ENCODE measurements at places on chromosomes 2 and 18.

- no peak for DNase-seq
These were observed 47.5 kb upstream of the STAM2 start for GRCh38 chr2:152222975-152223637.

DNA sequence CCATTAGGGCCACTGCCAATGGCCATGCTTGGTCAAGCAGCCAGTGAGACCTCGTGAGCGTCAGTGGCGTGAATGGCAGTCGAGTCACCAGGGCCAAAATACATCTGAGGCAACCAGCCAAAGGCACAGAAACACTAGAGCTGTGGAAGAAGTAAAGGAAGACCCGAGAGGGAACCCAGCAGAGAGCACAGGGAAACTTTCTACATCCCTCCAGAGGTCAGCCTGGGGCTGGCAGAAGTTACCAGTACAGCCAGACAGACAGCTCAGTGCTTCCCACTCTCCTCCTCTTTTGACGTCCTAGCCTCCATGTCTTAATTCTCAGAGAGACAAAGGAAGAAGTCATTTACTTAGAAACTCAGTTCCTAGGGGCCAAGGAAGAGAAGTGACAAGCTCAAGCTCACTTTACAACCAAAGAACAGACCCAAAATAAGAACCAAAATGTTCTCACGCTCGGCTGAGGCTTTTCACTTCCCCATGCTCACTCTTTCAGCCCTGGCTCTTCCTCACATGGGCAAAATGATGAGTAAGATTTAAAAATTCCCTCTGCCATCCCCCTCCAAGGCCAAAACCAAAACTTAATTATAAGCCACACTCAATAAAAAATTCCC, 8.7 kb downstream of the CYRIA start:
- peak; percentile 31 for DNase-seq

GRCh38 chr2:108935271-108935741, 53.7 kb downstream of the EDAR start:
- DNase-seq, result no peak

DNA sequence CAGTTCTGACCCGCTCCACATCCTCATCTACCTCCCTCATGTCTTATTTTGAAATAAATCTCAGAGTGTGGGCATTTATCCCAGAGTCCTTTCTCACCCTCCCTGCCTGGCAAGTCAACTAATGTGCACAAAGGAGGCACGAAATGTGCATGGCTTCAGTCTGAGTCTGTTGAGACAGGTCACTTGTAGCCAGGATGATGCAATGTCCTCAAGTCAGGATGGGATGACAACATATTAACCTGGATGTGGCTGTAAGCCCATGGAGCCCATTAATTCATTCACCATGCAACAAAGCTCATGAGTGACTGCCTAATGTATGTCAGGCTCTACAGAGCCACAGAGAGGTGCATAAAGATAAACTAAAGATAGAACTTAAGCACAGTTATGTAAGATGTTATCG, 34.5 kb downstream of the KCNG3 start:
- DNase-seq, result no peak

GRCh38 chr2:44351676-44352075, 9.6 kb downstream of the PREPL start:
- no peak for DNase-seq

DNA sequence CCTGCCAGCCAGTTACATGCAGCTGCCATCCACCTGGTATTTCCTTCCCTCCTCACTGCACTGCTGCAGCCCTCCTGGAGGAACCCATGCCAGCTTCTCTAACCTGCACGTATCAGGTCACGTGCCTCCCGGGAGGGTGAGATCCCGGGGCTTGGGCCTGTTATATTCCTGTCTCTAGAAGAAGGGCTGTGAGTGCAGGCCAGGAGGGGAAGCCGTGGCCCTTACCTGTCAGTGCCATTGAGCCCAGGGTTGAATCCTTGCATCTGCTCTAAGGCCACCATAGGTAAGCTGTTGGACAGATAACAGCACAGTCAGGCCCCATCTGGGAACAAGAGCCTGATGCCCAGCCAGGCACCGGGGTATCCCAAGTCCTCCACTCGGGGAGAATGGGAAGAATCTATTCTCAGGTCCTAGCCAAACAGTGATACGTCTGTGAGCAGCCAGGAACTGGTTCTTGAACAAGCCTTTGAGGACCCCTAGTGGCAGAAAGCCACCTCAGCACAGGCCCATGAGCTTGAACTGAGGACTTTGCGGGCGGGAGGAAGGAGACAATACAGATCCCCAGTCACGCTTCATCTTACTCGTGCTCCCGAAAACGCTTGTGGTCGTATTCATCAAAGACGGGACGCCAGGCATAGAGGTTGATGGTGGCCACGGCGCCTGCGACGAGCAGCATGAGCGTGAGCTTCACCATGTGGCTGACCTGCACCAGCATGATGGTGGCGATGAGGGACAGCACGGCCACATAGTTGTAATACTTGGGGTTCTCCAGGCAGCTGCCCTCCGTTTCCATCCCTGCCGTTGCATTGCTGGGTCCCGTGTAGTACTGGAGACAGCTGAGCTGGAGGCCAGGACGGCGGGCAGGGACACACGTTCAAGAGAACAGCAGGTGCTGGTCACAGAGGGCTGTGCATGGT, 34.4 kb downstream of the CENPO start:
- peak; percentile 87 for DNase-seq

- DNase-seq, result no peak
These were observed 3.8 kb downstream of the SP3 start for GRCh38 chr2:173961346-173961705.

GRCh38 chr2:175829741-175830140, 172.3 kb downstream of the LNPK start:
- DNase-seq, result no peak

DNA sequence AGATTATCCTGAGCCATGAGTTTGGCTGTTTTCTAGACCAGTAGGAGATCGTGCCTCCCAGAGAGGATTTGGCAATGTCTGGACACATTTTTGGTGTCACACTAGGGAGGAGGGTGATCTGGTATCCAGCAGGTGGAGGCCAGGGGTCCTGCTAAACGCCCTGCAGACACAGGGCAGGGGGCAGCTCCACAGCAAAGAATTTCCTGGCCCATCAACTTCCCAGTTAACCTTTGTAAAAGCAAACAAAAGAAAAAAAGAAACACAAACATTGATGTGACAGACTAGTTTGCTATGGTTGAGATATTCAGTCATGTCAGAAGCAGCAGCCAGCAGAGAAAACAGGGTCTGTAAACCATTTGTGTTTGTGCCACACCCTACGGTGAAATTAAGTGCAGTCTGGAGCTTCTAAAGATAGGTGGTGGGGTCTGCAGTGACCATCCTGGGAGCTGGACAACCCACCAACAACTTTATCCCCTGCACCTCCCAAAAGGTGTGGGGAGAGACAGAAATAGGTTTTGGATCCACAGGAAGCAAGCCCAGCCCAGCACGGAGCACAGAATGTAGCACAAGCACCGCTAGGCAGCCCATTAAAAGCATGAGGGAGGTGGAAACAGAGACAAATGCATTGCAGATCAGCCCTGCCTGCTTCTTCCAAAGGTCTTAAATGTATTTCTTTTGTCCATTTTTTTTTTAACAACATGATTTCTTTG, 232.5 kb downstream of the MYT1L start:
- no peak for DNase-seq

DNA sequence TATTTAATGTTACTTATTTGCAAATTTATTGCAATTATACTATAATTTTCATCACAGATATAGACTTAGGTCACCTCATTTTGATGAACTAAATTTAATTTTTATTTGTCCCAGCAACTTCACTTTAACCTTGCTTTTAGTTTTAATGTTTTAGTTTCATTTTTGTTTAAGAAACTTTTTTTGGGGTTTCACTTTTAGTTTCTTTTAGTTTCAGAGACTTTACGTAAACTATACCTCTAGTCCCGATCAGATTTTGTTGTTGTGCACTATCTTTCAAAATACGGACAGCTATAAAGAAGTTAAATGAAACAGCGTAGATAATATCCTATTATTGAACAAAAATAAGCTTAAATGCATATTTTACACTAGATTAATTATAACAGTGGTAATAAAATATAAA, 460.5 kb downstream of the ERBB4 start:
- no peak for DNase-seq

DNA sequence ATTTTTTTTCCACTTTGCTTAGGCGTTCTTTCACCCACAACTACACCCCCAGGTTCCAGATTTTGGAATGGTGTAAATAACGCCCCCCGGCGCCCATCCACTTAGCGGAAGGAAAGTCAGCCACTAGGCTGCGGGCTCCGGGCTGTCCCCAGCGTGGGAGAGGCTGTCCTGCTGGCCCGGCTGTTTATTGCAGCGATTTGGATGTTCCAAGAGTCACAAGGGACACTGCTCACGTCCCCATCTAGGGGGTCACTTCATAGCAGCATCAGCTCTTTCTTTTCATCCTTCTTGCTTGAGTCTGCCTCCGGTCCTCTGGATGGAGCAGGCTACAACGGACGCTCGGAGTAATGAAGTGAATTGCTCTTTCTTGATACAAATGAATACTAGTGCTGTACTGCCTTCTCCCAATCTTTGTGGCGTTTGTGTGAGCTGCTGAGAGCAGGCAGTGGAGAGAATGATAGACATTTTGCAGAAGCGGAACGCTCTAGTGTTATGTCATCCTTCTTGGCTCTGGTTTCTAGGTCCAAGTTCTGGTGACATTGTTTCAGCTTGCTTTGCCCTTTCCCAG, 50.7 kb upstream of the PAIP2B start:
- peak; percentile 7 for DNase-seq

DNA sequence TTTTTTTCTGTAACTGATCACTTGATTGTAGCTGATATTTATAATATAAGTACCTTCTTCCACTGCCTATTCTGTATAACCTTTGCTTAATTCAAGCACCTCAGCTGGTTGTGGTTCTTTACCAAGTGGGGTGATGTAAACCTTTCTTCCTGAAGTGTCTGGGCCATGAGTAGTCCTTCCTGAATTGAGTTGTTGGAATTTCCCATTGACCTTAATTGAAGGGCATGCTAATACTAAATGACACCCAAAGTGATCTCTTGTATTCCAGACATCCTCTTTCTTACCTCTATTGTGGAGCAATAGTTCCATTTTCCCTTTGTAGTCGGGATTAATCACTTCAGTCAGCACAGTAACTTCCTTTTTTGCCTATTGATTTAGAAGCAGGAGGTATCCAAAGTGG, 1496.8 kb upstream of the CELF4 start:
- DNase-seq, result no peak

- no peak for DNase-seq
These were observed 246.8 kb downstream of the RAD51AP2 start for GRCh38 chr2:17271416-17271815.

DNA sequence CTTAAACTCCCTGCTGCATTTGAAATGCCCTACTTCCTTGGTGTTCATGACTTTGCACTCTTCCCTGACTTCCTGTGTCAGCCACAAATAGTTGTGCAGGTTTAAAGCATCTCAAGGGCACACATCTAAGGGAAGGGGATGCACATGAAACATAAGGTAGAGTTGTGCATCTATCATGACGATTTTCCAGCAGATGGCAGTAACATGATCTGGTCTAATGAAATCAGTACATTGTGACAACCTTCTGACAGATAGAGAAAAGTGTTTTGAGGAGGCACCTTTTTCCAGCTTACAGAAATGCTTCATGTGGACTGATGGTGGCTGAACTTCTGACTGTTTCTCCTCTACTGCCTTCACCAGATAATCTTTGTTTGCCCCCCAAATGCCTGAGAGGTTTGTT, 238.9 kb downstream of the XIRP2 start:
- no peak for DNase-seq

DNA sequence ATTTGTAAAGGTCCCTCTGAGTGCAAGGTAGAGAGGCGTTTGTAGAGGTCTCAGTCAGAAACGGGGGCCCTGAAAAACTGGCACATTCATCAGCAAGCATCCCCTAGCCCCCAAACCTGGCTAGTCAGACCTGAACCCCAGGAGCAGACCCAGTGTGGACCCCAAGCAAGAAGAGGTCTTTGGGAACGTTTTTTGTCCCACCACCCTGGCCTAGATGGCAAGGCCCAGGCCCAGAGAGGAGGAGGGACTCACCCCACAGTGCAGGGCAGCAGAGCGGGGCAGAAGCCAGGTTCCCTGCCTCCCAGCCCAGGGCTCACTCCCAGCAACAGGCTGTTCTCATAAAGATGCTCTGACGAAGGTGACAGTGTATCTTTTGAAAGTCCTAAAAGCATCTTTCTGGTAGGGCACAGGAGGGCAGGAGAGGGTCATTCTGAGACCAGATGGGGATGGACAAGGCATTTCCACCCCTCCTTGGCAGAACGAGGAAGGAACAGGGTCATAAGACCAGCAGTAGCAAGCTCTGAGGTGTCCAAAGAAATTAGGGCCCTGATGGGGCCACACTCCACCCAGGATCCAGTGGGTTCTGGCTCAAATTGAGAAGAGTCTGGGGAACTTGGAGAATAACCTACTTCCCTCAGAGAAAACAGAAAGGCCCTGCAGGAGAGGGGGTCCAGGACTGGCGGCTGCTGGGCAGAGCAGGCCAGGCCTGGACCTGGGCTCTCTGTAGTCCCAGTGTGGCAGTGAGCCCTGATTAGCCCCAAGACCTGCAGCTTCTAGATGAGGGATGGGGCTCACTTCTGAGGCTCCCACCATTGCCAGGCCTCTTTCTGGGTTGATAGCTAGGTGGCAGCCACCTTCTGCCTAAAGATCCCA, 18.2 kb downstream of the ADRA2B start:
- DNase-seq, result no peak

- DNase-seq, result peak; percentile 57
These were observed 123.9 kb upstream of the CD302 start for GRCh38 chr2:159921752-159922404.

GRCh38 chr2:205636549-205637319, 45.6 kb upstream of the NRP2 start:
- DNase-seq, result no peak

GRCh38 chr2:129623783-129624182, 355.7 kb upstream of the RAB6C start:
- no peak for DNase-seq

DNA sequence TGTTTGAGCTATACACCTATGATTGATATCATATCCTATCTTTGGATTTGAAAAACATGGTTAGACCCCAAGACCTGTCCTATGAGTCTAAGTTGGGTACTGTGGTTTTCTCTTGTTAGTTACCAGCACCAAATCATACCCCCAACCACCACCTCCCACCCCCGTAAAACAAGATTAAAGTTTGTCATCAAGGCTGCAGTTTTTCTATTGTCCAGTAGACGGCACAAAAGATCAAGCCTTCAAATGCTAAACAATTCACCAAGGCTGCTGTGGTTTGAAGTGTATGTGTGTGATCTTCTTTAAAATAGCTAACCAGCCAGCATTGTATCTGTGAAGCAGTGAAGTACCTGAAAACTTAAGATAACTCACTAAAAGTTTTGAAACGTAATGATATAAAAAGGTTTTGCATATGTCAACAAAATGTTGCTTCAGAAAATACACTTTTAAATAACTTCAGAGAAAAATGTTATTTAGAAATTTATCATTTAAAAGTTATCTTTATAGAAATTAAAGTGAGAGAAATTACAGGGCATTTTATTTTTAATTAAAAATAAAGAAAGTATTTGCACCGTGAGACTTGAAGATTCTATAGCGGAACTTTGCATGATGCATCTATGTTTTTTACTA, 5.8 kb upstream of the MEIS1 start:
- no peak for DNase-seq
